Head of caudate nucleus (tissue), 42 donors: ENCODE measurements at places on chromosomes 2 and 18.

DNA sequence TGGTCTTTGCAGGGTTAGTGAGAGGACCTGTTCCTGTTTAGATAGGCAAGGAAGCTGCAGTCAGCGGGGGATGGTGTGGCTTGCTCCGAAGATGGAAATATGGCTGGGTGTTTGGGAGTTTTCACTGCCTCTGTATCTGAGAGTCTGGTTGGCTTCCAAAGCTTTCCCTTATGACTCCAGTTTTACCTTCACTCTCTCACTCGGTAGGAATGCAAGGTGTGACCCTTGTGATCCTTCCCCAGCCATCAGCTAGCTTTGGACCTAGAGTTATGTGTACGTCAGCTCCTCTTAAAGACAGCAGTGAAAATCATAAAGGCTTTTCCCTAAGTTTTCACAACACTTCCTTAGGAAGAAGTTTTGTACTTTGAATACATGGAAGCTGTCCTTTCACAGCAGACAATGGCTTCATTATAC is 35.5 kb upstream of the TMEM87B start:
- DNase-seq, result no peak

- no peak for DNase-seq
Measured at GRCh38 chr2:38978296-38978903, 88.7 kb downstream of the ARHGEF33 start.

DNA sequence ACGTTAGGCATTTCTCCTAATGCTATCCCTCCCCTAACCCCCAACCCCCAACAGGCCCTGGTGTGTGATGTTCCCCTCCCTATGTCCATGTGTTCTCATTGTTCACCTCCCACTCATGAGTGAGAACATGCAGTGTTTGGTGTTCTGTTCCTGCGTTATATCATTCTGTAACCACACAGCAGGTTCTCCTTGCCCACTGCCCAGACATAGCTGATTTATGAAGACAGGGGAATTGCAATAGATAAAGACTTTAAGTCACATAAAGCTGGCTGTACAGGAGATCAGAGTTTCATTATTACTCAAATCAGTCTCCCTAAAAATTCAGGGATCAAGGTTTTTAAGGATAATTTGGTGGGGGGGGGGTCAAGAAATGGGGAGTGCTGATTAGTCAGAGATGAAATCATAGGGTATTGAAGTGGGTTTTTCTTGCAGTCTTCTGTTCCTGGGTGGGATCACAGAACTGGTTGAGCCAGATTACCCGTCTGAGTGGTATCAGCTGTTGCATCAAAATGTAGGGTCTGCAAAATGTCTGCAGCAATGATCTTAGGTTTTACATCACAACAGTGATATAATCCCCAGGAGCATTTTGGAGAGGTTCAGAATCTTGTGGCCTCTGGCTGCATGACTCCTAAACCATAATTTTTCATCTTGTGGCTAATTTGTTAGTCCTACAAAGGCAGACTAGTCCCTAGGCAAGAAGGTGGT is 392.1 kb upstream of the KCNJ3 start:
- DNase-seq, result no peak

GRCh38 chr2:191675807-191676721 is 1.9 kb upstream of the NABP1 start:
- no peak for DNase-seq

DNA sequence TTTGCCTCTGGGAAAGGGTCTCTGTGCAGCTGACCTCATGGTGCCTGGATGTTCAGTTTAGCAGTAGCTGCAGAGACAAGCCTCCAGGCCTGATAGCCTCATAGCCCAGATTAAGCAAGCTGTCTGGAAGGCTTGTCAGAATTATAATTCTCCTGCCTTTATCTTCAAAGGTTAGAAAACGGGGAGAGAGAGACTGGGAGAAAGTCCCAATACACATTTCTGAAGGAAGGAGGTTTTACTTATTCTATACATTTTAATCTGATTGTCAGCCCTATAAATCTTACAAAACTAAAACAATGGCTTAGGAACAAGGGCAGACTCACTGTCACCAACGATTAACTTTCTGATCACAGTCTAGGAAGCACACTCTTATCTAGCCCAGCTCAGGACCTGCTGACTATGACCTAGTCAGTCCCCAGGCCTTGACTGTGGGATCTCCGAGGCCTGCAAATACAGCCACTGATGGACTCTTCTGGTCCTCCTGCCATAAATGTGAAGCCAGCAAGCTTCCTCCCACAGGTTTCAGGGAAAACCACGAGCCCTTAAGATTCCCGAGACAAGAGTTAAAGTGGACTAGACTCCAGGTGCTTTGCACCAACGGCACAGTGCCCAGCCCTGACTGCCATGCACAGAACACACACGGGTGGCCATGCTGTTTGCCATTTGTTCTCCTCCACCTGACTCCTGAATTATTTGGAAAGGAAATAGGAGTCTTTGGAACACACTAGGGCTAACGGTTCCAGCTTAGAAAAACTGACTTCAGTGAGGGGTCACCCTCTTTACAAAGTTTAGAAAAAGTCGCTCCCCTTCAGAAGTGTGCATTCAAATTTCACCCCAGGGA is 111.4 kb upstream of the SMAD7 start:
- no peak for DNase-seq
